ENCODE measurements at places on chromosomes 7 and 10. TPM values are rescaled to one million over a fixed set of nuclear protein-coding genes. Genes with fewer than 3 reads are reported as not detected.

- H3K36me3 ChIP-seq, result no peaks in the 10 kb centered on the region
- no peaks in the 10 kb centered on the region for H3K4me1 ChIP-seq
- peak; percentile 4 for DNase-seq
- H3K27me3 ChIP-seq, result no peaks in the 10 kb centered on the region
Measured at GRCh38 chr10:132382231-132382922, 14.6 kb upstream of the PWWP2B start.

DNA sequence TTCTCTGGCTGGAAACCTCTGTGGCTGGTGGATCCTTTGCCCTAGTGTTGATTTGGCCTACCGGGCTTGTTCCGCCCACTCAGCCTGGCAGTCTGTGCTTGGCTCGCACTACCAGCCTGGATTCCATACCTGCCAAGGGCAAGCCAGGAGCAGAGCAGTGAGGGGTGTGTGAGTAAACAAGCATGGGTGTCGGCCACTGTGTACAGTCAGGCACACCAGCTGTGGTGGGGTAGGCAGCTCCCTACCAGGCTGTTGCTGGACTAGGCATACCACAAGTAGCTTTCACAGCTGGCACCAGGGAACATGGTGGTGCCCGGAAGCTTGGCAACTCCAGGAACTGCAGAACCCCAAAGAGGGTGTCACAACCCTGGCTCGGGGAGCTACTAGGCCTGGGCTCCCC is 942.9 kb upstream of the LRRN3 start:
- no peaks in the 10 kb centered on the region for H3K36me3 ChIP-seq
- no peaks in the 10 kb centered on the region for H3K27me3 ChIP-seq
- no peaks in the 10 kb centered on the region for H3K4me1 ChIP-seq
- no peak overlapping the region for H3K4me3 ChIP-seq
- H3K27ac ChIP-seq, result no peak overlapping the region

The HILPDA gene
- 35.5 TPM for total RNA-seq

The PHYHIPL gene
- 0.27 TPM for total RNA-seq

GRCh38 chr7:90944021-90944420 is 320.2 kb upstream of the FZD1 start:
- no peaks in the 10 kb centered on the region for H3K27me3 ChIP-seq
- no peaks in the 10 kb centered on the region for H3K36me3 ChIP-seq
- no peak overlapping the region for H3K27ac ChIP-seq
- DNase-seq, result no peak

GRCh38 chr7:18125476-18125875 is 97.8 kb upstream of the PRPS1L1 start:
- no peak overlapping the region for H3K4me3 ChIP-seq
- DNase-seq, result no peak
- no peaks in the 10 kb centered on the region for H3K36me3 ChIP-seq
- H3K27ac ChIP-seq, result no peak overlapping the region
- H3K27me3 ChIP-seq, result no peaks in the 10 kb centered on the region

DNA sequence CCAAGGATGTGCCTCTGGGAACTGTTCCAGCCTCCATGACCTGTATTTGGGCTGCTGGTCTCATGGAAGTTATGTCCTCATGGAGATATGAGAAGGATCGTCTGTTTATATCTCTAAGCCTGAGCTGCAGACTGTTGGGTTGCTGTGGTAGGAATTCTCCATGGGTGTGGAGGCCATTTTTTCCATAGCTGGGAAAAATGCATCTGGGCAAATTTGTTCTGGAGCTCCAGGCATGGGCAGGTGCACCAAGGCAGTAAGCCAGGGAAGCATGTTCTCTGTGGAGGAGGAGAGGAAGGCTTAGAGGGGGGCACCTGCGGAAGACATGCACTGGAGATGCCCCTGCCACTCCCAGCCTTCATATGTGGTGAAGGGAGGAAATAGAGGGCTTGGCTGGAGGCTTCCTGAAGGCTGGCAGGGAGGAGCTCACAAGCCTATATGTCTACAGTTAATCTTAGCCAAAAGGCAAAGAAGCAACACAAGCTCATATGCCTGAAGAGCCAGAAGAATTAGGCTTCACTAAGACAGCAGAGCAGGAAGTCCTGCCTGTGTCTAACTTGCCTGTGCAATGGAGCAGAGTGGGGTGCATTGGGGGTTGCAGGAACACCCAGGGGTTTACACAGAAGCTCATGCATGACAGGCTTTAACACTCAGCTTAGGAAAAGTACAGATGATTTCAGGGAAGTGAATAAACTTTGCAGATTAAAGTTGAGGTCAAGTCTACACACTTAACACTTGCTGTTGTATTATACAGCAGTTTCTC is 35.1 kb upstream of the CXCL12 start:
- no peak for DNase-seq
- H3K4me1 ChIP-seq, result no peaks in the 10 kb centered on the region
- no peaks in the 10 kb centered on the region for H3K36me3 ChIP-seq

The TRIM56 gene
- 50.0 TPM for total RNA-seq

The HMX3 gene
- total RNA-seq, result not detected

- no peaks in the 10 kb centered on the region for H3K4me1 ChIP-seq
- no peaks in the 10 kb centered on the region for H3K36me3 ChIP-seq
- no peaks in the 10 kb centered on the region for H3K27me3 ChIP-seq
- no peak overlapping the region for H3K4me3 ChIP-seq
Measured at GRCh38 chr10:60607372-60607771, 170.9 kb upstream of the CDK1 start.

GRCh38 chr10:7696545-7696944 is 6.6 kb upstream of the ITIH2 start:
- no peak overlapping the region for H3K4me3 ChIP-seq
- H3K27me3 ChIP-seq, result no peaks in the 10 kb centered on the region
- H3K4me1 ChIP-seq, result no peaks in the 10 kb centered on the region
- no peak for DNase-seq
- H3K36me3 ChIP-seq, result no peaks in the 10 kb centered on the region

DNA sequence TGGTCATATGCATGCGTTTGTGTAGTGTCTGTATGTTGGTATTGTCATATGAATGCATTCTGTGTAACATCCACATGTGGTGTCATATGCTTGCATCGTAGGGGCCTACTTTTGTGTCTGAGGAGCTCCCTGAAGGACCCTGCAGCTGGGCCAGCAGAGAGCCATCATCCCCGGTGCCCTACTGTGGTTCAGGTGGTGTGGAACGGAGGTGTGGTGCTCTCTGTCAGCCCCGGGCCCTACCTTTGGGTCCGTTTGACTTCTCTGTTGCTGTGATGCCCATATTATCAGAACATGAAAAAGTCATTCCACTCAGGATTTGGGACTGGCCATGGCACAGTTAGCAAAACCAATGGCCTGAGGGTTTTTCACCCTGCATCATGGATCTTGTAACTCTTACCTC is 217.9 kb downstream of the ADARB2 start:
- H3K27me3 ChIP-seq, result peaks cover 9% of the 10 kb centered on the region
- H3K36me3 ChIP-seq, result no peaks in the 10 kb centered on the region
- DNase-seq, result no peak
- no peak overlapping the region for H3K27ac ChIP-seq
- no peaks in the 10 kb centered on the region for H3K4me1 ChIP-seq

The GALNT17 gene
- 2.6 TPM for total RNA-seq

DNA sequence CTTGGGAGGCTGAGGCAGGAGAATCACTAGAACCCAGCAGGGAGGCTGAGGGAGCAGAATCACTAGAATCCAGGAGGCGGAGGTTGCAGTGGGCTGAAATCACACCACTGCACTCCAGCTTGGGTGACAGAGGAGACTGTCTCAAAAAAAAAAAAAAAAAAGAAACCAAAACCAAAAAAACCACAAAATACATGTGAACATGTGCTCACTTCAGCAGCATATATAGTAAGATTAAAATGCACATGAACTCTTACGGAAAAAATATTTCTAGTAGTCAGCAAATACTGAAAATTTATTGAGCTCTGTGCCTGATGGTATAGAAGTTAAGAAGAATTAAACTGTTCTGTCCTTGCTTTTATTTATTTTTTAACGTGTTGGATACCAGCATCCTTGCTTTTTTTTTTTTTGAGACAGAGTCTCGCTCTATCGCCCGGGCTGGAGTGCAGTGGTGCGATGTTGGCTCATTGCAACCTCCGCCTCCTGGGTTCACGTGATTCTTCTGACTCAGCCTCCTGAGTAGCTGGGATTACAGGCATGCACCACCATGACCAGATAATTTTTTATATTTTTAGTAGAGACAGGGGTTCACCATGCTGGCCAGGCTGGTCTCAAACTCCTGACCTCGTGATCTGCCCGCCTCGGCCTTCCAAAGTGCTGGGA is 9.6 kb upstream of the ZNF487 start:
- no peak overlapping the region for H3K4me3 ChIP-seq
- no peak for DNase-seq
- H3K27ac ChIP-seq, result no peak overlapping the region
- no peaks in the 10 kb centered on the region for H3K4me1 ChIP-seq

The ANXA8L1 gene
- total RNA-seq, result not detected

- H3K27me3 ChIP-seq, result no peaks in the 10 kb centered on the region
- no peaks in the 10 kb centered on the region for H3K4me1 ChIP-seq
- no peak overlapping the region for H3K4me3 ChIP-seq
- no peaks in the 10 kb centered on the region for H3K36me3 ChIP-seq
- no peak overlapping the region for H3K27ac ChIP-seq
- no peak for DNase-seq
Measured at GRCh38 chr10:49579621-49580020, 30.5 kb upstream of the SLC18A3 start.

- no peaks in the 10 kb centered on the region for H3K4me1 ChIP-seq
- H3K27me3 ChIP-seq, result no peaks in the 10 kb centered on the region
- no peak for DNase-seq
- no peaks in the 10 kb centered on the region for H3K36me3 ChIP-seq
- H3K27ac ChIP-seq, result no peak overlapping the region
Measured at GRCh38 chr10:8722835-8723234, 668.3 kb downstream of the GATA3 start.

DNA sequence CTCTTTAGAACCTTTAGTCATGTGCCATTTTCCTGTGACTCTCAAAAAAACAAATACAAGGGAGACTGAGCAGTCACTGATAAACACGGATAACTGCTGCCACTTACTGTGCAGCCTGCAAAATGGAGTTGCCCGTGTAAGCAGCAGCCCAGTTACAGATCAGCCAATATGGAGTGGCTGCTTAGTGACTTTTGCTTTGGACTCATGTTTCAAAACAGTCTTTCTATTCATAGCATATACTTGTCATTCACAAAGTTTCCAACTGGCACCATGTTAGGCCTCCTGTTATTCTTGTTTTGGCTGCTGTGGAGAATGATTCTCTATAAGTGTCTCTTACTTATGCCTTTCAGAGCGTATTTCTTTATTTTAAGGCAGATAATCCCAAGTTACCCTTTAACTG is 3.0 kb downstream of the FAM204A start:
- no peaks in the 10 kb centered on the region for H3K36me3 ChIP-seq
- H3K4me3 ChIP-seq, result no peak overlapping the region
- no peak overlapping the region for H3K27ac ChIP-seq
- H3K27me3 ChIP-seq, result no peaks in the 10 kb centered on the region
- DNase-seq, result no peak

GRCh38 chr7:12770227-12770975 is 83.0 kb downstream of the ARL4A start:
- H3K4me1 ChIP-seq, result peaks cover 20% of the 10 kb centered on the region
- no peaks in the 10 kb centered on the region for H3K36me3 ChIP-seq
- H3K27me3 ChIP-seq, result no peaks in the 10 kb centered on the region
- H3K4me3 ChIP-seq, result no peak overlapping the region
- peak; percentile 29 for DNase-seq

DNA sequence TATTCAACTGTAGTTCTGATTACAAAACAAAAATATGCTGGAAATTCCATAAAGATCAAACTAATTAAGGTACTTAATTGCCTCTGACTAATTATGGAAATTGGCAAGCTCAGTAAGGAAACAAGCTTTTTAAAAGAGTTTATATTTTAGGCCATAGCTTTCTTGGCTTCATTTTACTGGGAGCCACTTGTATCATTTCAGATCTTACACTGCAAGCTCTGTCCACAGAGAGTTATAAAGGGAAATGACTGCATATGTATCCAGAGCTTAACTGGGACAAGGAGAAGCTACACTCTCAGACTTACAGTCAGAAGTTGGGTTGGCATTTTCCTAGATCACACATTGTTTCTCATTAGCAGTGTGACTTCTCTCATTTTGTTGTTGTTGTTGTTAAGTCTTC is 92.4 kb downstream of the LRRN3 start:
- H3K27ac ChIP-seq, result no peak overlapping the region
- no peaks in the 10 kb centered on the region for H3K36me3 ChIP-seq
- DNase-seq, result no peak
- H3K27me3 ChIP-seq, result no peaks in the 10 kb centered on the region

The CNNM2 gene
- total RNA-seq, result 144 TPM

DNA sequence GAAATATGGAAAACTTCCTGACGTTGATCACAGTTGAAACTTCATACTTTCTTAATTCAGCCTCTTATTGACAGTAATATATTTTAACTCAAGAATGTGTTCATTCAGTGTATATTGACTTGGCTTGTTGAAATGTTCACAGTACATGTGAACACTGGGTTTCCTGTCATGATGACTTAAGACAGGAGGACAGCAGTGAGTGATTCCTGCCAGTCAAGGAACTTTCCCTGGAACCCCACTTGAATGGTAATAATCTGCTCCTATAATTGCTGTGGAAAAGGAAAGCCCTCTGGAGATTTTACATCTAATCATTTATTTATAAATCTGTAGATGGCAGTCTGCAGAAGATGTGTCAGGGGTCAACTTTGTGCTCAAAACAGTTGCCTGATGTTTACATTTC is 216.5 kb downstream of the MGMT start:
- H3K4me3 ChIP-seq, result no peak overlapping the region
- no peaks in the 10 kb centered on the region for H3K36me3 ChIP-seq
- no peak overlapping the region for H3K27ac ChIP-seq
- H3K4me1 ChIP-seq, result no peaks in the 10 kb centered on the region
- no peak for DNase-seq
- no peaks in the 10 kb centered on the region for H3K27me3 ChIP-seq

The PVRIG gene
- total RNA-seq, result 4.3 TPM

The FGFR2 gene
- total RNA-seq, result 73.3 TPM

GRCh38 chr10:108899670-108900069 is 1023.6 kb downstream of the XPNPEP1 start:
- H3K4me3 ChIP-seq, result no peak overlapping the region
- no peak overlapping the region for H3K27ac ChIP-seq
- no peaks in the 10 kb centered on the region for H3K27me3 ChIP-seq

DNA sequence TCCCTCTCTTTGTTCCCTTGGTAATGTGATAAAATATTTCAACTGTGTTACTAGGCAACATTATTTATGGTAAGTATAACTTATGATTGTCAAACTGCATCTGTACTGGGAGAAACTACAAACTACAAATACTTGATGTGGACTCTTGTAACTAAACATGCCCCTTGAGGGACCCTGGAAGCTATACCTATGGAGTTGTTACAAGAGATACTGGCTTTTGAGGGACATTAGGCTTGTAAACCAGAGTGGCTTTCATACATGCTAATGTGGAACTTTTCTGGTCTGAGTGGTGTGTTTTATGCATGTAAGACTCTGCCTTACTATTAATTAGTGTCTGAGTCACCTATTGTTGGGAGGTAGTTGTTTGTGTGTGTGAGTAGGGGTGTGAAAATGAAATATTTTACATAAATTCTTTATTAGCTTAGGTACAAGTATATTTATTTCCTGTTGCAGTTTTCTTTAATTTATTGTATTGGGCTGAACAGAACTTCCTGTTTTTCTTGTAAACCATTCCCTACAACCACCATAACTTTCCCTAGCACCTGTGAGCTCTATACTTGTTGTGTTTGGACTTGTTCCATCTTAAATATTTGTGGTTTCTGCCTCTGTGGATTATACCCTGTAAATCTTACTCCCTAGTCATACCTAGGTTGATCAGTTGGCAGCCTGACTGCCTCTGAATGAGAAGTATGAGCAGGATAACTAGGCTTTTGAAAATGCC is 49.8 kb downstream of the STK31 start:
- H3K4me3 ChIP-seq, result no peak overlapping the region
- no peak overlapping the region for H3K27ac ChIP-seq
- no peak for DNase-seq
- H3K36me3 ChIP-seq, result no peaks in the 10 kb centered on the region
- H3K4me1 ChIP-seq, result no peaks in the 10 kb centered on the region

All from transverse colon (tissue), 4 donors.